ENCODE measurements at places on chromosomes 4 and X.
A peak's percentile ranks its signal among the peaks of the same experiment; 100 is the strongest.

DNA sequence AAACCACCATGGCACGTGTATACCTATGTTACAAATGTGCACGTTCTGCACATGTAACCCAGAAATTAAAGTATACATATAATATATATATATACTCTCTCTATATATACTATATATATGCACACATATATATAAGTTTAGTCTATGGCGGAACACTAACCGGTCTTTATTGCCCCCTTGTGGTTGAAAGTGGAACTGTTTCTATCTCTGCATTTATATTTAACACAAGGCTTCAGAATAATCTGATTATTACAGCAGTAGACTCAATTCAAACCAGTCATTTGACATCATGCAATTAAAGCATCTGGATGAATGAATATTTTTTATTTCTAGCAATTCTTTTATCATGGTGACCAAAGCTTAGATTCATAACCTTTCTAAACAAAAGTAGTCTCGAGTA is 14.6 kb downstream of the RAB9B start:
- DNase-seq: no peak

DNA sequence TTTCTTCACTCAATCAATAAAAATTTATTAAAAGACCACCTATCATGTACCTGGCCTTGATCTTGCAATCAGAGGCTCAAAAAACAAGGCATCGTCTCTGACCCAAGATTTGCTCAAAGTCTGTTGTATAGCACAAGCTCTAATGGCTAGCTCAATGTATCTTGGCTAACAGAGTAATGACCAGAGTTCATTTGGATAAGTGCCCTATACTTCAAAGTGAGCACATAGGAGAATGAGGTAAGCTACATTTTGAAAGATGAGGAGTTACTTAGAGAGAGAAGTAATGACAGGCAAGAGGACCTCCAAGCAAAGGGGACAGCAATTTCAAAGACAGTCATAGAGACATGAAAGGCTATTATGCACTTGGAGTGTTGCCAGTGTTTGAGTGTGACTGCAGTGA is 22.9 kb upstream of the GABRQ start:
- DNase-seq: no peak

DNA sequence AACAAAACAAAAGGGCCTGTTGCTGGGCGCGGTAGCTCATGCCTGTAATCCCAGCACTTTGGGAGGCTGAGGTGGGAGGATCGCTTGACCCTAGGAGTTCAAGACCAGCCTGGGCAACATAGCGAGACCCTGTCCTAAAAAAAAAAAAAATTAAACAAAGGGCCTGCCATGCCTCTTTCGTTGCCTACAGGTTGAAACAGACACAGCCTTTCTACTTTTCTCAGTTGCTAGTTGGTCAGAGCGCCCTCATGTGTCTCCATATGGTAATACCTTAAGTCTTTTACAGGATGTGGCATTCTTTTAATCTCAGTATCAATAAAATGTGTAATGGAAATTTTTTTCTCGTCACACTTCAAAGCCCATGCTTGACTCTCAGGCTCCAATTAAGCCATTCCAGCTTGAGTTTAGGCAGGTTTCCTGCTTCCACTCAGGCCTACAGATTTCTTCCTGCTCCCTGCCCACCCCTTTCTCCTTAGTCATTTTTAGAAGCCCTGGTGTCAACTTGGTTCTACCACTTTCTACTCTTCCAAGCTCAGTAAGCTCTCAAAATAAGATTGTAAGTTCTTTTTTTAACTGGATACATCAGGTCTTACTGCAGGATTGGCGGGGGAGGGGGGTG is 4.6 kb upstream of the SOWAHD start:
- DNase-seq: no peak

DNA sequence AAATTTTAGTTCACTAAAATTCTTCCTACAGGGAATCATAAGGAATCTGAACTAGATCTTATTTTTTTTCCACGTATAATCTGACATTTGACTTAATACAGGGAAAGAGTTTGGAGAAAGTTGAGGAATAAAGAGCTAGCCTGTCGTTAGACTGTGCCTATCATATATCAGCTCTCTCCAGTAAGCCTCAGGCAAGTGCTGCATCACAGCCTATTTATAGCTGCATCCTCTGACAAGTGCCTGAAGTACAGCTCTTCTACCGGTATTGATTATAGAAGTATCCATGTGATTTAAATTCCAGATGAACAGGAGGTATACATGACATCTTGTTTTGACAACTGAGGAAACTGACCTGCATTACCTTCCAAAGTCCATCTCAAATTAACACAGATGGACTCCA is 248.9 kb downstream of the TLL1 start:
- DNase-seq: no peak

GRCh38 chrX:70434914-70435586 is 9.6 kb upstream of the DLG3 start:
- no peak for DNase-seq

GRCh38 chrX:9644335-9644734 is 121.3 kb downstream of the GPR143 start:
- peak; percentile 7 for DNase-seq

DNA sequence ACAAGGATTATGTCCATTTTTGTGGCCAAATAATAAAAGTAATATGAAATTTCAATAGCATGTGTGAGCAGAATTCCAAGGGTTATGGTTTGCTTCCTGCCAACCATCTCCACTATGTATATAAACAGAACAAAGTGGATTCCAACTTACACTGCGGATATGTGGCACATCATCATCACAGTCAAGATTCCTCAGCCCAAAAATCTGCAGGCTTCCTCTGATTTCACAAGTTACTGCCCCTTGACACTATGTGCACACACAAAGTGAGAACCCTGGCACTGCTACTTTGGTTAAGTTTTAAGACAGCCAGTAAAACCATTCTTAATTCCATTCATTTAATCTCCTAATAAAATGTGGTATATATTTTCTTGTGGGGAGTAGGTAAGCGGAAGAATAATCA is 76.4 kb downstream of the LEF1 start:
- DNase-seq: no peak

DNA sequence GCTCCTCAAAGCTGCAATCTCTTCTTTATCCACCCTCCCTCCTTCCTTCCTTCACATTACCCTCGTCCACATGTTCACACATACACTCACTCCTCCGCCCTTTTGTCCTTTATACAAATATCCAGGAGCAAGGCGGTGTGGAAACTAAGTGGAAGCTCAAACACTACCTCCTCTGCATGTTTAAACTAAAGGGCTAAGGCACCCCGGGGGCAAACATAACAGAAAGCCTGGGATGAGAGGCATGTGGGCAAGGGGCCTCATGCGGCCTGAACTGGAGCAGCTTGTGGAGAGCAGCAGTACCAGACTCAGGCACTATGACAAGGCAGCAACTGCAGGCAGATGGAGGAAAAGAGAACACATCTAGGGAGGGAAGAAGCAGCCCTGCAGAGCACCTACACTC is 9.5 kb downstream of the MAB21L2 start:
- no peak for DNase-seq
